ENCODE measurements at places on chromosomes 4 and X. TPM values are rescaled to one million over a fixed set of nuclear protein-coding genes. Genes with fewer than 3 reads are reported as not detected.

DNA sequence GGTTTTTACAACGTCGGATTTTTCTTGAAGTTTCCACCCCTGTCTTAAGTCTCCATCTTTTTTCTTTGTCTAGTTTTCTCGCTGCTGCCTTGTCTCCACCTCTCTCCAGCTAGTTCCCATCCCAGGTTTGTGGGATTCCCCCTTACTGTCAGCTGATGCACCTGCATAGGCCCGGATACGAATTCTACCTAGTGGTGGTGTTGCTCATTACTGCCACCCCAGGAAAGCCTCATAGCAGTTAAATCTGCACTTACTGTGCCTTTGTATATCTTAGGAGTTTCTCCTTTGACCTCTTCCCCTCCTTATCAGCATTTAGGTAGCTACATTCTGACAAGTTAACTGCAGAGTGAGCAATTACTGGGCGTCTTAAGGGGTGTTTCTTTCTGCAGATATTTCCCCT, 1693.1 kb upstream of the TENM3 start:
- no peak for DNase-seq

Gene IQCM
- not detected for total RNA-seq

DNA sequence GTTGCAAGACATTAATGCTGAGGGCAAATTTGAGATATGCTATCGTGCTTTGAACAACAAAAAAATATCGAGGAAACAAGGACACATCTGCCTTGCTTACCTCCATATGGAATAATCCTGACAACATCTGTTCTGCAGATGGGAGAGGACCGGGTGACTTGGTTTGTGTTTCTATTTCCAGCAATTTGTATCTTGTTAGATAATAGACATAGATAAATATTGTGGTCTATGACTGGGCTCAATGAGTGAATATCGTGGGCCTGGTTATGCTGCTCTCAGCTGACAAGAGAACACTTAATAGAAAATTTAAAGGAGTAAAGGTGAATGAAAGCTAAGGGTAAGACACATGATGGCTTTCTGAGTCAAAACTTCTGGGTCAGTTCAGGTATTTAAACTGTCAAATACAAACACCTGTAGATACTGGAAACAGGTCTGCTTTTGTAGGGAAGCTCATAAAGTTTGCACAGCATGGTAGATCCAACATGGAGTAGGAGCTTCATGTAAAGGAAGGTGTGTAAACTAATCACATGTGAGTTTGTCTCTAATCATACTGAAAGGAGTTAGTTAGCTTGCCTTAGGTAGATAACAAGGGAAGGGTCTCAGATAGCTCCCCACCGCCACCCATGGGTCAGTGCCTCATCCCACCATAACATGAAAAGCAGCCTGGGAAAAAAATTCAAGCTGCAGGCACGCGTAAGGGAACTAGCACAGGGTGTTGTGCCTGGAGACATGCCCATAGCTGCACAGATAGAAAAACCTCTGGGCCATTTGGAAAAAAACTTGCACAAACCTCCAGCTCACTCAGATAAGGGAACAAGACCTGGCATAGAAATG, 904.1 kb upstream of the EPHA5 start:
- no peak for DNase-seq

GRCh38 chr4:183471946-183472708, 27.7 kb downstream of the CDKN2AIP start:
- DNase-seq, result peak; percentile 94

- no peak for DNase-seq
These were observed 209.0 kb downstream of the NPNT start for GRCh38 chr4:106104276-106104675.

- DNase-seq, result no peak
These were observed 86.1 kb downstream of the SYNPO2 start for GRCh38 chr4:118974758-118975157.

DNA sequence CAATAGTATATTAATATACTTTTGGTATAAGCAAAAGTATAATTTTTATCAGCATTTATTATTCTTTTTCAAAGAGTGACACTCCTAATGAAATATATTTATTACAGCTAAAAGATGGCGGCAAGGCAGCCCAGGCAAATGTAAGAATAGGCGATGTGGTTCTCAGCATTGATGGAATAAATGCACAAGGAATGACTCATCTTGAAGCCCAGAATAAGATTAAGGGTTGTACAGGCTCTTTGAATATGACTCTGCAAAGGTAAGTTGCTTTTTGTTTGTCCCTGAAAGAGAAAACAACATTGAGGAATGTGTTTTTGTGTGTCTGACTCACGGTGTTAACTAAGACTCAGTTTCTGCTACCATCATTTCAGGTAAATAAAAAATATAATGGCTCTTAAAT, 71.9 kb downstream of the PDLIM5 start:
- DNase-seq, result no peak

- no peak for DNase-seq
These were observed 48.8 kb downstream of the C4orf33 start for GRCh38 chr4:129144755-129145206.

Gene PLS3
- 307 TPM for total RNA-seq

- DNase-seq, result no peak
These were observed 126.8 kb upstream of the MAMLD1 start for GRCh38 chrX:150236327-150236726.

- no peak for DNase-seq
These were observed 9.9 kb upstream of the GABRE start for GRCh38 chrX:151984328-151984727.

Gene GLA
- total RNA-seq, result 50.7 TPM

Gene RRH
- not detected for total RNA-seq

Gene TACC3
- 165 TPM for total RNA-seq

- no peak for DNase-seq
These were observed 522.5 kb upstream of the AGA start for GRCh38 chr4:177964693-177965168.

DNA sequence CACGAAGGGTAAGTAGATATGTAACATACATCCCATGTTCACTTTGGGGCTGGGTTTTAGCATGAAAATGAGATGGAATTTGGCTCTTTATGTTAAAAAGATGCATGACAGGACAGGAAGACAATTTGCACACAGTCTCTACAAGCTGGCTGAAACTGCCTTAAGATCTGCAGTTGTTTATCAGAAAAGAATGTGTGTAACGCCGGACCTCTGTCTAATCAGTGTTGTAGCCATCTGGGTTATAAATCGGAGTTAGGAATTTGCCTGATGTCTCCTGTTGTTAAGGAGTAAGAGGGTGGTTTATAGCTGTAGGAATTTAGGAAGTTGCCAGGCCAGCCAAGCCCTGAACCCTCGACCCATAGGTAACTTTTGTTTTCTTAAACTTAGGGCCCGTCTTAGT, 562.9 kb upstream of the FAT1 start:
- DNase-seq, result no peak

DNA sequence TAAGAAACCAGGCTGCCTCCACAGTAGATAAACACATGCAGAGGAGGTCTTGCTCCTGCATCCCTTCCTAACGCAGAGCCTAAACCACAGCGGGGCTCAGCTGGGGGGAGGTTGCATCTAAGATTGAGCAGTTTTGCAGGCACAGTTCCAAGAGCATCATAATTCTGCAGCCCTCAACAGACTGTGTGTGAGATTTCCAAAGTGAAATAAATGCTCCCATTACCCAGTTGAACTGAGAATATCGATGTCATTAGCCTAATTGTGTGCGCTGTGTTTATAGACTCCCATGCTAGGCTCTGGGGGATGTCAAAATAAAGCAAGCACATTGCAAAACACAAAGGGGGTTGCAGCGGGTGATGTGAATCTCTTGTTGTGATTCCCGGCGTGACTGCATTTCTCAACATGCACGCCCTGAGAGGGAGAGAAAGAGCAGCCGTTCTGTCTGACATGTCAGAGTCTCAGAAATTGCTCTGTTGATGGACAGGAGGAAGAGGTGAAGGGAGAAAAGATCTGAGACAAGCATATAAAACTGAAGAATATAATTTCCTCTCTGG, 150.0 kb upstream of the PSAPL1 start:
- DNase-seq, result no peak

GRCh38 chr4:186128842-186129241, 24.3 kb downstream of the FAM149A start:
- DNase-seq, result no peak

Gene PROM1
- total RNA-seq, result 60.8 TPM

DNA sequence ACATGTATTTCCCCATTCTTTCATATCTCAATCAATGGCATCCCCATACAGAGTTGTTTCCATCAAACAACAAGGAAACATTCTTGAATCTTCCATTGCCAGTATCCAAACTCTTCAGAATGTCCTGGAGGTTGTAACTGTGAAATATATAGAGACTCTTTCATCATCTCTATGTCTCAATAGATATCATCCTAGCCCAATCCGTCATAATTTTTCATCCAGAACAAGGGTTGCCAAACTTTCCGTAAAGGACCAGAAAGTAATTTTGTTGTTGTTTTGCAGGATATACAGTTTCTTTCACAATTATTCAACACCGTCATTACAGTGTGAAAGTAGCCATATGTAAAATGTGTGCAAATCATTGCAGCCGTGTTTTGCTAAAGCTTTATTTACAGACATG, 15.2 kb upstream of the CXCL6 start:
- no peak for DNase-seq

Gene CSAG1
- total RNA-seq, result not detected

Gene S100P
- not detected for total RNA-seq

Gene AWAT2
- not detected for total RNA-seq

Gene STARD8
- 1.8 TPM for total RNA-seq
